Right renal pelvis (tissue), 4 donors: ENCODE measurements at places on chromosomes 3 and 15.

DNA sequence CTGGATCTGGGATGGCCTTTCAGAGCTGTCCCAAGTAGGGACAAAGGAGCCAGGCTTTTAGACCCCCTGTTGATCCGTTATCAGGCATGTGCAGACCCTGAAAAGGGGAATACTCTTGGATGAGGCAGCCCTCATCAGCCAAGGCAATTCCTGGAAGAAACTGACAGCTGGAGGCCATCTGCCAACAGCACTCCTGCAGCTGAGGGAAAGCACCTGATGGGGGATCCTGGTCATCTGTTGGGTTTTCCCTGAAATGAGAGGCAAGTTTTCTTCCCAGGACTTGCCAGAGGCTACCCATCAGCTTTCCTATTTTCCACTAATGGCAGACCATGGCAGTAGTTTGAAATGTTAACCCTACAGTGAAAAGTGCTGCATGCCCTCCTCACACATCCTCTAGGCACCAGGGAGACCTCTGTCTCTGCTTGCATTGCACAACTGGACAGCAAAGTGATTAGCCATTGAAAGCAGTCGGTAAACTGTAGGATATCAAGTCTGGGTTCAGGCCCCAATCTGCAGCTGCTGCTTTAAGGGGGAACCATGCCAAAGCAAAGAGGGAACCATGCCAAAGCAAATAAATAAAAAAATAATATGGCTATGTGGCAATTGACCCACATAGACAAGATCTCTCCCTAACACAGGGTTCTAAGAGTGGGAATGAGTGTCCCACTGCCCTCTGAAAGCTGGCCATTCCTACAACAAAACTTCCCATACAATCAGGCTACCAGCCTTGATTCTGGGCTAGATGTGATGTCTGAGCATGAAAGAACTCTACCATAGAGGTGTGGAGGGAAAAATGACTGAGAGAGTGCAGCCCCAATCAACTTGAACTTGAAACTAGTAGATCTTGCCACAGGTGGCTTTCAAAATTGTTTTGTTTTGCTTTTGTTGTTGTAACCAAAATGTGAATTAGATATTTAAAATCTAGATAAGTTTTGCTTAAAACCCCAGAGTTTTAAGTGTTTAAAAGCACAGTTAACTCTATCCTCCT lies 232.0 kb upstream of the STT3B start:
- DNase-seq, result no peak

- no peak for DNase-seq
Observed at GRCh38 chr15:85583442-85583841, 203.0 kb downstream of the AKAP13 start.

- DNase-seq, result no peak
Observed at GRCh38 chr3:37123292-37123691, 51.1 kb downstream of the LRRFIP2 start.

DNA sequence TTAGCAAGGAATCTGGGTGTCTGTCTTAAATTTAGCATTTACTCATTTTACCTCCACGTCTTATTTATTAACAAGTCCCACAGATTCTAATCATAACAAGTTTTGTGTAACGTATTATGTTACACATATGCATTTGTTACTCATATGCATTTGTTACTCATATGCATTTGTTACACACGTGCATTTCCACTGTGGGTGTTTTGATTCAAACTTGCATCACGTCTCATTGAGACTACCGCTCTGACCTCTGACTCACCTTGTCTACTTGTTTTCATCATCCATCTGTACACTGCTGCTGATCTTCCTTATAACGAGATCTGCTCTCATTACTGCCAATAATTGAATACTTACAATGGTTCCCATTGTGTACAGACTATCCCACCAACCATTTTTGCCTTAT lies 1141.4 kb downstream of the TBL1XR1 start:
- DNase-seq, result no peak

- DNase-seq, result no peak
Observed at GRCh38 chr3:124784686-124785382, 54.6 kb downstream of the UMPS start.

DNA sequence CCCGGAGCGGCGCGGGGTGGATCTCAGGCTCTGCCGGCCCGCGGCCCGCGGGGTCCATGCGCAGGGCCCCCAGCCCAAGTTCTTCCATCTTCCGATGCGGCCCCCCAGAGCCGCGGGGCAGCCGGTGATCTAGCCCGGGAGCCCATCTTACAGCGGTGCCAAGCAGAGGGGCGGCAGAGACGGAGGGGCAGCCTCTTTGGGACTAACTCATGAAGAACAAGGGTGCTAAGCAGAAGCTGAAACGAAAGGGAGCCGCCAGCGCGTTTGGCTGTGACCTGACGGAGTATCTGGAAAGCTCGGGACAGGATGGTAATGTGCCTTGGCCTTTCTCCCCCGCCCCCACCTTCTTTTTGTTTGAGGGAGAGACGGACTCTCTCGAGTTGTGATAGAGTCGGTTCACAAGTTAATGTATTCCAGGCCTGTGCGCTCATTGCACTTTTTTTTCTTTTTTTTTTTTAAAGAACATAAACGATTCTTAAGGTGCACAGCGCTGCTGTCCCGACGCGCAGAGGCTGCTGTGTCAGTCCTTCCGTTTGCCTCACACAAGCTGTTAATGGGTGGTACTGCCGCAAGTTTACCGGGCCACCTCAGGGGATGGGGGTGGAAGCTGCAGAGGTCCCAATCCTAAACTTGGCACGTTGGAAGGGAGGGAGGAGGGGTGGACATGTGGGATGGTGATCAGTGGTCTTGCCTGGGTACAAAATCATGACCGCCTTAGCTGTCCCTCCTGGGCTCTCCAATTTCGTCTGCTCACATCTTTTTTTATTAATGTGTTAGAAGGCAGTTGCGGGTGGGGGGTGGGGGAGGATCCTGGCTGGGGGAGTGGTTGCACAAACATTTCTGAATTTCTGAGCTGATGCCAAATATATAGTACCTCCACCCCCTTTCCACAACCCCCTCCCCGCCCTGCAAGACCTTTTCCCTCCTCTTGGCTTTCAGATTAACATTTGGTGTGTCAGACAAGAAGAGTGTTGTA lies 801 bp downstream of the ARHGAP31 start:
- peak; percentile 35 for DNase-seq

- no peak for DNase-seq
Observed at GRCh38 chr15:67824976-67825880, at the start of gene SKOR1. Gene SKOR1 (plus strand): TSS chr15:67825509. CDS start chr15:67825603, 94 bp downstream.

GRCh38 chr3:52456800-52457183 lies 1.4 kb downstream of the NISCH start:
- DNase-seq, result no peak

DNA sequence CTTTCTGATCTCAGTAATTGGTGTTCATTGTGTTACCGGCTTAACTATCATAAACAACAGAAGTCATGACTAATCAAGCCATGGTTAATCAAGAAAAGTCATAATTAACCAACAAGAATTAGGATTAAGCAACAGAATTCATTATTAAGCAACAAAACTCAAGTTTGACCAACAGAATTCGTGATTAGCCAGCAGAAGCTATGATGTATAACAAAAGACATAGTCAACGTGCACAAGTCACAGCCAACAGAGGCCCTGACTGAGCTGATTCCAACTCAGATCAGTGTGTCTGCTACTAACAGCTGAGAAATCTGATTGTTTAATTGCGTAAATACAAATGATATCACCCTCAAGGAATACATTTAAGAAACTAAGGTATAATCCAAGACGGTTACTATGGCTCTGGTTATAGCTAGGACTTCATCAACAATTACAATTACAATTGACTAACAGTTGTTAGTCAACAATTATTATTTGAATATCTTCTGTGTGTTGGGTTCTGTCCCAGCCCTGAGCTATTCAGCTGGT lies 67.7 kb downstream of the RARB start:
- DNase-seq, result no peak

DNA sequence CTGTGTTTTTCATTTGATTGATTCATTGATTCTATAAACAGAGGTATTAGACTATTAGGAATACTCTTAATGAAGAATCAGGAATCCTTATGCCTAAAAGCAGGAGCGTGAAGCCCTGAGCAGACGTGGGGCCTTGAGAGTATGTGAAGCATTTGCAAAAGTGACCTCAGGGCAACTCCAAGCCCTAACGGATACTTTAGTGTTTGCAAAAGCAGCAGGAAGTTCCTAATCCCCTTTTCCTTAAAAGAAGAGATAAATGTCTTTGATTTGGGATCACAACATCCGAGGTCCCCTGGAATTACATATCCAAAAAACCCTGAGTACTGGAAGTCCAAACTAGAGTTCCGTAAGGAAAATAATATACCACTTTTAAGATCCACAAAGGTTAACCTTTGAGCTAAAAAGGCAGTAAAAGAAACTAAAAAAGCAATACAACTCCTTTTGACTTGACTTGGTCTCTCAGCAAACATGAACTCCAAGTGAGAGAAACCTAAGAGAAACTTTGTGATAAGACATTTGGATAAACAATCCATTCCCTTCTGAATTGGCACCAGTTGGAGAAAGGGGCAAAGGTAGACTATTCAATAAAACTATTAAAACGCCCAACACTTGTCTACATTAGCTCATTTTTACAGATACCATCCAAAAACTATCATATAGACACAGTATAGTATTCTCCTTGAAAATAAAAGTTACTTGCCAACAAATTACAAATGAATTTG lies 27.4 kb downstream of the PRTG start:
- DNase-seq, result no peak

GRCh38 chr15:51075364-51075763 lies 19.3 kb downstream of the TNFAIP8L3 start:
- no peak for DNase-seq

DNA sequence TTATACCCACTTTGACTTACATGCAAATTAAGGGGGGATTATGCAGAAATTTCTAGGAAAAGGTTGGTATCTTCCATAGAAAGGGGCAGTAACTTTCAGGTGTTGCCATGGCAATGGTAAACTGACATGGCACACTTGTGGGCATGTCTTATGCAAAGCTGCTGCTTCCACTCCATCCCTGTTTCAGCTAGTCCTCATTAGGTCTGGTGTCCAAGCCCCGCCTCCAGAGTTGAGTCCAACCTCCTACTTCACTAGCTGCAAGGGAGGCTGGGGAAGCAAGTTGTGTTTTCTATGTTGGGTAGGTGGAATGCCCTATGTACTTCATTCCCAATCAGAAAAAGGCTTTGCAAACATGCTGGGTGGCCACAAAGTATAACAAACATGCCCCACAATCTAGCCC lies 14.7 kb upstream of the KLHL40 start:
- no peak for DNase-seq

- no peak for DNase-seq
Observed at GRCh38 chr3:23993556-23994243, 48.6 kb downstream of the NR1D2 start.

- DNase-seq, result no peak
Observed at GRCh38 chr3:66856533-66856932, 141.6 kb upstream of the KBTBD8 start.

GRCh38 chr15:101807345-101807945 lies 4.1 kb downstream of the OR4F6 start:
- DNase-seq, result no peak

GRCh38 chr3:175726228-175726627 lies 867.1 kb downstream of the NAALADL2 start:
- no peak for DNase-seq

GRCh38 chr3:39291903-39292329 lies 12.1 kb upstream of the CX3CR1 start:
- DNase-seq, result peak; percentile 20

DNA sequence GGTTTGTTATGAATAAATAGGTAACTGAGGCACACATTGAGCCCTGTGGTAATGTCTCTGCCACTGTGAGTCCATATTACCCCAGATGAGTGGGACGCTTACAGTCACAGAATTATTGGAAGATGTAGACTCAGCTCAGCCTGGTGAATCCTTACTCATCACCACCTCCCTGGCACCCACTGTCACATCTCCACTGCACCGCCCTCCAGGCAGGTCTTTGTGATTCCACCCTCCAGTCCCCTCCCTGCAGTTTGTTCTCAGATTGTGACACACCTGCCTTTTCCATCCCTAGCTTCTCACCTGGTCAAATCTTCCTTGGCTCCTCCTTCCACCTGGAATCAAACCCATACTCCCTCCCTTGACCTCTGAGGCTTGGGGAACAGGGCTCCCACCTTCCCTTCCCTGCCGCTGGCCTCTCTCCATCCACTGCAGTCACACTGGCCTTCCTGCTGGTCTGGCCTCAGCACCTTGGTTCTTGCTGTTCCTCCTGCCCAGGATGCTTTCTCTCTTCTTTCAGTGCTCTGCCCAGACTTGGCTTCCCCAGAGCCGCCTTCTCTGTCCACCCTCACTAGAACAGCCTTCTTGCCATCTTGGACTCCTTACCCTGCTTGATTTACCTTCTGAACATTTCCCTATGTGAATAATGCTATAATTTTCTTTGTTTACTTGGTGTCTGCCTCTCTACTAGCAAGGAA lies 9.4 kb downstream of the SLC6A20 start:
- no peak for DNase-seq

- no peak for DNase-seq
Observed at GRCh38 chr3:134552784-134553183, 66.9 kb downstream of the CEP63 start.

DNA sequence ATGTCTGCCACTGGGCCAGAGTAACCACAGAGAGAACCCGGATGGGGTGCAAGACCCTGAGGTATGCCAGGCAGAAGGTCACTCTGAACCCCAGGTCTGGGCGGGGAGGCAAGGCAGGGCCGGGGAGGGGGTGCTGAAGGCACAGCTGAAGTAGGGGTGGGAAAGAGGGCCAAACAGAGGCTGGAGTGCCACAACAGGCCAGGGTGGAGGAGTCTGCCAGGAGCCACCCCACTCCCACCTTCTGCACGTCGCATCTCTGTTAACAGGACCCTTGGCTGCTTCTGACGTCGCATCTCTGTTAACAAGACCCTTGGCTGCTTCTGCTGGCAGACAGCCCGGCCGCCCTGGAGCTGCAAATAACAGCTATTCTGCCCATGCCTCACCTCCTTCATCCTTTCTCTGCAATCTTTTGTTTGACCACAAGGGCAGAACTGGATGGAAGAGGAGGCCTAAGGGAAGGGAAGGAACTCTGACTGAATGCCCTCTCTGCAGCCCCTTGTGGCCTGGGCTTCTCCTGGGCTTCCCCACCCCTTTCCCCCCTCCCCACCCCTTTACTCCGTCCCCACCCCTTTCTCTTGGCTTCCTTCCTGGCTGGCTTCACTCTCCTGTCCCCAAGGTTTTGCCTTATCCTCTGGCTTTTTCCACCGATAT lies 20.6 kb upstream of the FBLN2 start:
- no peak for DNase-seq

DNA sequence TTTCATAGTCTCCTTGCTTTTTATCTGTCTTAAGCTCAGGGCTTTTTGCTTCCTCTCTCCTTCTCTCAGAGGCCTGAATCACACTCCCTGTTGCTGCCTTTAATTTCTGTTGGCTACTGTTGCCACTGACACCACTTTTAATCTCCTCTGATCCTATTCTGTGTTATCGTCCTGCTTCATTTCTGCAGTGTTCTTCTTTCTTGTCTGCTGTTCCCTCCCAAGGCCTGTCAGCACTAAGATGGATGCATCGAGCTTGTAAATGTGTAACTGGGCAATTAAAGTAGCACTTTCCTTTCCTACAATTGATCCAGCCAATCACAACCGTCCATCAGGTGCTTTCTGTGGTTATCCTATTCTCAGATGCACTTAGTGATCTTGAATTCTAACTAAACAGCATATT lies 71.3 kb upstream of the VEPH1 start:
- DNase-seq, result no peak

- DNase-seq, result no peak
Observed at GRCh38 chr15:79035814-79036213, 54.8 kb downstream of the RASGRF1 start.
